ENCODE measurements at places on chromosomes 1 and 21. TPM values are rescaled to one million over a fixed set of nuclear protein-coding genes. Genes with fewer than 3 reads are reported as not detected.

The LPAR3 gene
- total RNA-seq, result 6.1 TPM

The TCHH gene
- 0.29 TPM for total RNA-seq

The RNF186 gene
- not detected for total RNA-seq

GRCh38 chr1:17958704-17959103, 148.9 kb upstream of the IGSF21 start:
- DNase-seq, result no peak

- DNase-seq, result no peak
Measured at GRCh38 chr1:66119148-66119547, 326.5 kb downstream of the PDE4B start.

- DNase-seq, result no peak
Measured at GRCh38 chr1:205880923-205881322, 31.0 kb upstream of the PM20D1 start.

DNA sequence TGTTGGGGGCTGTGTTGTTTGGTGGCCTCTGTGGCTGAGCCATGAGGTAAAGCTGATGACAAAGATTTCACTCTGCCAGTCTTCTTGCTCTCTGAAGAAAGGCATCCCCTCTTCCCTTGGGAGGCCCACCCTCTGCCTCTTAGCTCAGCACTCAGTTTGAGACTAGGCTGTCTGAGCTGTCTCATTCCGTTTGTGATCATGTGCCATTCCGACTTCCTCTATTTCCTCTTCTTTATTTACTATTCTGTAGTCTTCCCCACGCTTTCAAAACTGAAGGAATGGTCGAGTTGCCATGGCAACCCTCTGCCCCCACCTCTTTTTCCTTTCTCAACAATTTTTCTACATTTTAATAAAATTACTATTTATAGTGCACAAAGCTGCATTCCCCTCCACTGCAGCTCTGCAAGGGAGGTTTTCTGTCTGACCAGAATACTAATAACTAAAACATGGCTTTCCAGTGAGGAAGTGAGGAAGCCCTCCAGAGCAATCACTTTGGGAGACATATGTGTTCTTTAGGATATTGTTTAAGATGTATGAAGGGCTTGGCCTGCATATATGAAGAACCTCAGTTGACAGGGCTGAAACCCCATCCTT, 30.8 kb downstream of the KCNA3 start:
- DNase-seq, result no peak

DNA sequence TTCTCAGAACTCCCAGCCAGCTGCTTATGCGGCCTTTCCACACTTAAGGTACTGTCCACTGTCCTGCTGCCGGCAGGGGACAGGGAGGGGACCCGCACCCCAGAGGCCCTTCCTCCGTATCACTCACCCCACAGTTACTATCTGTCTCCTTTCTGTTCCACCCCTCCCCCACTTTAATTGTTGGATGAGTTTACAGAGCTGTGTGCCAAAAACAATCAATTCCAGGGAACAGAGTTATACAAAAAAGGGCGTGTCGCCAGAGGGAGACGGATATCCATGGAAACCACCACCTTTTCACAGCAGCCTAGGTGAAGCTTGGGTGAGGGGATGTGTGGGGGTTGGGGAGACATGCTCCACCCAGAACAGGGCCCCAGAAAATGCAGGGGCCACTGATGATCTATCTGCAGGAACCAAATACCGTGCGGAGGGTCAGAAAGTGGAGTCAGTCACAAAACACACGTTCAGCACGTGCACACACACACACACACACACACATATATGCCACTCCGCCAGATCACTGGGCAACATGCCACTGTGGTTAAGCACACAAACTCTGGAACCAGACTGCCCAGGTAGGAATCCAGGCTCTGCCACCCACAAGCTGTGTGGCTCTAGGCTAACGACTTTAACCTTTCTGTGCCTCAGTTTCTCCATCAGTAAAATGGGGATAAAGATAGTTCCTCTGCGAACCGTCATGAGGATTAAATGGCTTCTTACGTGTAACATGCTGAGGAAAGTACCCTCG, 30.5 kb downstream of the CASZ1 start:
- DNase-seq, result peak; percentile 66

- no peak for DNase-seq
Measured at GRCh38 chr21:40732253-40733023, 114.5 kb downstream of the DSCAM start.

DNA sequence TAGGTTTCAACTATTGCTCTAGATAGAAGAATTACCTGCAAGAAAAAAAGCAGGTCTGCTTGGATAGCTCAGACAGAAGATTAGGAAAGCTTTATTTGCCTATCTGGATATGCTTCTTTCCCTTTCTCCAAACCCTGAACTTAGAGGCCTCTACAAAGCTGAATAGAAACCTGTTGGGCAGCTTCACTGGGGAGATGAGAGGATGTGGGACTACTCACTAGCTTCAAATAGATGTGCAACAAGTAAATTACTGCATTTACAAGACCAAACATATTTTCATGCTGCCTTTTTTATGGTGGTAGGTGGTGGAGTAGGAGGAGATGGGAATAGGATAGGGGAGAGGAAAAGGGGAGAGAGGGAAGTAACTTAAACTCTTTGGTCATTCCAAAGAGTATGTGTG, 6.4 kb downstream of the CLCA2 start:
- no peak for DNase-seq

- no peak for DNase-seq
Measured at GRCh38 chr21:40610345-40610744, 236.6 kb downstream of the DSCAM start.

- DNase-seq, result no peak
Measured at GRCh38 chr1:30755746-30756145, 1.8 kb downstream of the LAPTM5 start.

DNA sequence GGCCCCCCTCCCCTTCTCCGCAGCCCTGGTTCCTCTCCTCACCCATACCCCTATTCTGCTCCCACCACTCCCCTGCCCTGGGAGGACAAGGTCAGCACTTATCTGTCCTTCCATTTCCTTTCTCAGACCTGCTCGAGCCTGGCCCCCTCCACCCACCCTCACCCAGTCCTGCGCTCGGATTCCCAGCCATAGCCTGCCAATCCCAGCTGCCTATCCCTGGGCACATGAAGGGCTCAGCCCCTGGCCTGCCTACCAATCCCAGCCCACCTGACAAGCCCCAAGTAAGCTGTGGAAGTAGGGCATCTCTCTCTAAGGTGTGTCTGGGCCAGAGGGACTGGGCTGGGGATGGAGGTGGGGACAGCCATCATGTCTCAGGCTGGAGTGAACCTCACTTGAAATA, 5.4 kb downstream of the BLACAT1 start:
- DNase-seq, result no peak

DNA sequence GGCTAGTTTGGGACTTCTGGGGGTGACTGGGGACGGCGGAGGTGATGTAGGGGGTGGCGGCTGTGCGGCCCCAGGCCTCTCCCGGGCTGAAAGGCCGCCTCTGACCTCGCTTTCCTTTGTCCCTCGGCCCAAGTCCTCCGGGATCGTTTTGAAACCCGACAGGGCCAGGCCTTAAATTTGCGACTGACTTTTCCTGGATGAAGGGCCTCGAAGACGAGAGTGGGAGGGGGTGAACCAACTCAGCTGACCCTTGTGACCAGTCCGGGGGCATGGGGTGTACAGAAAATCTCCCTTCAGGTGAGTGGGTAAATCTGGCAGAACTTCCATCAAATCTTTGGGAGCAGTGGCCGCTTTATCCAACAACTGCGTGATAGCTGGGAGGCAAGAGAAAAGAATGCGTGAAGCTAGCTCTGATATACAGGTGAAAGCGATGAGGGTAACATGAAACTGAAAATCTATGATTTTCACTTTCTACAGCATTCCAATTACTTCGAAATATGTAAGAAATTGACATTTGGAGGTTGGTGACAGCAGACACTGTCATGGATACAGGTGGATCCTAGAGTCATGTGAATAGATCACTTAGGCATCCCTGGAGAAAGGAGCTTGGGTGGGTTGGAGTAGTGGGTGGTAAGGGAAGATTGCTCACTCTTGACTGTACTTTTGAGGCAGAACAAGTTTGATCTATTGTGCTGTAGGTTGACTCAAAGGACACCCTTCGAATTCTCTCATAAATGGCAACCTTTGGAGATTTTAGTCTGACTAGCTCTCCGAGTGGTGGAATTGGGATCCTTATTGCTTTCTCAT, 885 bp downstream of the AHCYL1 start:
- no peak for DNase-seq

DNA sequence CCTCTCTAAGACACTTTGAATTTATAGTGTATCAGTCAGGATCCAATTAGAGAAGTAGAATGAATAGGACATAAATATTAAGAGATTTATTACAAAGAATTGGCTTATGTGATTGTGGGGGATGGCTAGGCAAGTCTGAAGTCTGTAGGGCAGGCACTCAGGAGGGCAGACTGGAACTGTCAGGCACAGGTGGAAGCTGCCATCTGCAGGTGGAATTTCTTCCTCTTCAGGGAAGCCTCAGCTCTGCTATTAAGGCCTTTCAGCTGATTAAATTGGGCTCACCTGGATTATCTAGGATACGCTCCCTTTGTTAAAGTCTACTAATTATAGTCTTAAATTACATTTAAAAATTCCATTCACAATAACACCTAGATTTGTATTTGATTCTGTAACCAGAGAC, 92.0 kb upstream of the HAO2 start:
- no peak for DNase-seq

DNA sequence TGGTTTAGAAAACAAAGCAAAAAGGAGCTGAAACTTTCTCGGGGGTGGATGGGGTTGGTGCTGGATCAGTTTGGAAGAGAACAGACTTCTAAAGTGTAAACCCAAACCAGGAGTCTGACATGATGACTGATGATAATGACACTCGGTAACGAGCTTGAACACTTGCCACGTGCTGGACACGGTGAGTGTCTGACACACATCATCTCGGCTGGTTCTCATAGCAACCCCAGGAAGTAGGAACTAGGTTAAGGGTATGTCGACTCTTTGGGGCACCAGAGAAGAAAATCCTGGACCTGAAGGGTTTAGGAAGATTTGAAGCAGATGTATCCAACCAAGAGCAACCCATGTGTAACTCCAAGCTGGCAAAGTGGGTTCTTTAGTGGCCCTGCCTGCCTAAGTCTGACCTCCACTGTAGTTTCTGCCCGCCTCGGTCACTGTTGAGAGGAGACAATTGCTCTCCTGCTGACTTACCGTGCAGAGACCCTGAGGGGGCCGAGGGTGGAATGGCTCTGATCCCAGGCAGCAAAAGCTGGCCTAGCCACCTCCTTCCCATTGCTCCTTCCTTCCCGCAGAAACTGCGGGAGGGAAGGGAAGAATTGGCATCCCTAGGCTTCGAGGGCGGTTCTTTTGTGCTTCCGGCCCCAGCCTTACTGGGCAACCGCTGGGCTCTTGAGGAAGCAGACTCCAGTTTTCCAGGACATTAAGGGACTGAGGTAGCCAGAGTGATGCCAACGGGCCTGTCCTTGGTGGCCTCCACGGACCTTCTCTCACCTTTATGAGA, 156.0 kb downstream of the TOMM20 start:
- DNase-seq, result no peak

DNA sequence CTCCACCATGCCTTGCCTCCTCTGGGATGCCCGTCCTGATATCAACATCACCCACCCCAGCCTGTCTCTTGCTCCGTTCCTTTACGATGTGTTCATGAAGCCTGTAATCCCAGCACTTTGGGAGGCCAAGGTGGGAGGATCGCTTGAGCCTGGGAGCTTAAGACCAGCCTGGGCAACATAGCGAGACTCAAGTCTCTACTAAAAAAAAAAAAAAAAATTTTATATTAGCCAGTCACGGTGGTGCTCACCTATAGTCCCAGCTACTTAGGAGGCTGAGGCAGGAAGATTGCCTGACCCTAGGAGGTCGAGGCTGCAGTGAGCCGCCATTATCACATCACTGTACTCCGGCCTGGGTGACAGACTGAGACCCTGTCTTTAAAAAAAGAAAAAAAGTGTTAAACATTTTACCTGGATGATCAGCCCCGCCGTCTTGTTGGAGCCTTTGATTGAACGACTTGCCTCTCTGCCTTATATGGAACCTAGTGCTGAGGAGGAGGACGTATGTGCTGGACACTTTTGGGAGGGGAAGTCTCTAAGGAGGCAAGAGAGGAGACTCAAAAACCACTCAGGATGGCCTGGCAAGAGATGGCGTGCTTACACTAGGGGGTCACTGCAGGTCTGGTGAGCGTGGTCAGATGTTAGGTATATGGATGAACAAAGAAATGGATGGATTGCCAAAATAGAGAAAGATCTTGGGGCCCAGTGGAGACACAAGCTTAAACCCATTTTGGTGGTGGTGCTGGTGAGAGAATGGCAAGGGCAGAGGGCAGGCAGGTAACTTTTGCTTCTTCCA, 80.5 kb upstream of the IFFO2 start:
- DNase-seq, result no peak

DNA sequence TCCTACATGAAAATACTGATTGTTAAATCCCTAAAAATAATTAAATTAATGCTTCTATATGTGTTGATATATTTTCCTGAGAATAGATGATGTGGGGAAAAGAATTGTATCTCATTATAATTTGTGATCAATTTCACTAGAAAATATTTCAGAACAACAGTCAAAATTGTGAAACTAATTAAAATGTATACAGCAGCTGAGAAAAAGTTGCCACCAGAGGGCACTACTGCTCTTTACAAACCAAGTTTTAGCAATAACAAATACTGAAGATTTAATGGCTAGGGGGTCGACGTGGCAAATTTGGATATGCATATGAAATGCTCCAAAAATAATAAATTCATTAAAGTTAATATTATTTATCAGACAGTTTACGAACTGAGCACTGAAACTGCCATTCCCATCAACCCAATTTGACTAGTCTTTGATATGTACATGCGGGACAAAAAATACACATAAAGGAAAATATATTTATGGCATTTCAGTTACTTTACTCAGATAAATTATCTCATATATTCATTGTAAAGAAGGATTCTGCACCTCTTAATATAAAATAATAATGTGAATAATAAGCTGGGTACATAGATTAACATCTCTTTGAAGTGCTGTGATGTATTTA, 96.3 kb upstream of the TMPRSS15 start:
- DNase-seq, result no peak

DNA sequence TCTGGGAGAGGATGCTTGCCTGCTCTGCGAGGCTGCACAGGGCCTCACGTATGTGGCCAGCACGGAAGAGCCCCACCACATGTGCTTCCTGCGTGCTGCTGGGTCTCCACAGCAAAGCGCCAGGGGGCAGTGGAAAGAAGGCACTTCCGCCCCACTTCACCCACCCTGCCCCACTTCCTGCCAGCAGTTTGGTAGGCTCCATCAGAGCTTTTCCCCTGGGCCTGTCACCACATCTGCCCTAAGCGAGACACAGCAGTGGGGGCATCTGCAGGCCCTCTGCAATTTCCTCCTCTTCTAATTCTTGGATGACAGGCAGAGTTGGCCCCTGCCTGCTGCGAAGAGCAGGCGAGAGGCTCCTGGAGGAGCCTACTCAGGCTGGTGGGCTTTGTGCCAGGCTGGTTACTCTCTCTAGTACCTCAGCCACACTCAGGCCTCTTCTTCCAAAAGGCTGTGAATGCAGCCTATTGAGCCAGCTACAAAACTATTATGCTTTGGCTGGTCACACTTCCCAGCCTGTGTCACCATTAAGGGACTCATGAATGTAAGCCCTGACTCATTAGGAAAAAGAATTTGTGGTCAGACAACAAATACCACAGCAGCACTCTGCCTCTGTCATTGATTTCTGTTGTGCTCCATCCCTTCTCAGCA, 25.0 kb downstream of the CD244 start:
- peak; percentile 30 for DNase-seq

Data from upper lobe of left lung (tissue), 6 donors.